ENCODE measurements at places on chromosomes 2 and 18.

- no peak for DNase-seq
Measured at GRCh38 chr2:39730685-39731302, 48.3 kb downstream of the THUMPD2 start.

DNA sequence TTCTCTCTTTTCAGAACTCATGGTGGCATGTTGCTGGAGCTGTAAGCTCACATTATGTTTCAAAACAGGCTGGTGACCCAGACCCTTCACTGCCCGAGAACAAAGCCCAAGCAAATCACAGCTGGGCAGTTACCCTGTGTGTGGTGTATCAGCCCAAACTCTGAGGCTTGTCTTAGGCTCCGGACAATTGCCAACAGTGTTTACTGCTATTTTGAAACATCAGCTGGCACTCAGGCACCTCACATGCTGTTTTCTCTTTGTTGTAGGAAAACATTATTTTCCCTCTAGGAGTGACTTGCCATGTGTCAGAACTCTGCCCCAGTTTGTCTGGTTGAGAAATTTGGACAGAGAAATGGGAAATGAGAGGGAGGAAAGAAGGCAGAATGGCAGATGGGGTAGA lies 237.6 kb upstream of the APCDD1 start:
- DNase-seq, result no peak

DNA sequence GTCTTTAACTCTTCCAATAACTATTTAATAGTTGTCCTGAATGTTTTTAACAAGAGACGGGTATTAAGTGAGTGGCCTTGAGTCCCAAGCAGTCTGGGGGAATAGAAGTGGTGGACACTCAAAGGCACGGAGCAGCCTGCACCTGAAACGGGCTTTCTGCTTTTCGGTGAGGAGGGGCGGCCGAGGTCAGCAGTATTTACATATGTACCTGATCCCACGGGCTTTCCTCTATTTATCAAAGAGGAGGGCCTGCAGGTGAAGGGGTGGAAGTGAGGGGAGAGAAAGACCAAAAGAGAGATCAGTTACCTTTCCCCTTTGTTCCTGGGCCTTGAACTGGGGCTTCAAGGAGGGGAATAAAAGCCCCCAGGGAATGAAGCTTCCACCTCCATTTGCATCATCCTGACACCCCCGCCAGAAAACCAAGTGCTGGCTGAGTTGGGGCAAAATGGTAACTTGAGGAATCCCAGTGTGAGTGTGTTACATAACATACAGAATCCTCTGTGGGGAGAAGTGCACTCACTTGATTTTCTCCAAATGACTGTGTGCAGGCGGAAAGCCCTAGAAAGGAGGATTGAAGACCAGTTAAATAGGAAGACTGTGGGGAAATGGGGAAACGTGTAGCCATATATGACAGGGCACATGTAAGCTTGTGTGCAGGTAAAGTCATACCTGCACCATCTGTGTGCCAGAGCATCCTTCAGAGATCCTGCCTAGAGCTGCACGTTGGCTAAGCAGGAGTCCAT lies 12.4 kb downstream of the POU3F3 start:
- no peak for DNase-seq

DNA sequence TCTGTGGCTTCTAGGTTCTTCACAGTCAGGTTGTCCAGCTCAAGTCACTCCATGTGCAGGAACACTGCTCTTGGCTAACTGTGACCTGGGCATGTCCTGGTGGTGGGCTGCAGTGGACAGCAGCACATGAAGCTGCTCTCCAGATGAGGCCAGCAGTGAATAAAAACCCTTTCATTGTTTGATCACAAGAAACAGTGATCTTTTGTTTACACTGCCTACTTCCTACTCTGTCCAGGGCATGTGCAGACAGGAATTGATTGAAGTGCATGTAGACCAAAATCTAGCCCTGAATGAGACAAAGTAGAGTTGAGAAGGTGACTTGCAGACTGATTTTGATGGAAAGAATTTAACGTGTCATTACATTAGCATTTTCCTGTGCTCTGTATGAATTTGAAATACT lies 34.9 kb downstream of the BCL2L11 start:
- no peak for DNase-seq

GRCh38 chr2:5673145-5674025 lies 18.8 kb upstream of the SOX11 start:
- DNase-seq, result no peak

GRCh38 chr2:217105733-217106649 lies 246.1 kb upstream of the TNP1 start:
- no peak for DNase-seq

- DNase-seq, result no peak
Measured at GRCh38 chr18:45231617-45232016, 383.7 kb upstream of the SLC14A2 start.

- no peak for DNase-seq
Measured at GRCh38 chr2:39584283-39584965, 81.3 kb upstream of the TMEM178A start.

- no peak for DNase-seq
Measured at GRCh38 chr2:219279916-219280516, 850 bp downstream of the DNAJB2 start.

DNA sequence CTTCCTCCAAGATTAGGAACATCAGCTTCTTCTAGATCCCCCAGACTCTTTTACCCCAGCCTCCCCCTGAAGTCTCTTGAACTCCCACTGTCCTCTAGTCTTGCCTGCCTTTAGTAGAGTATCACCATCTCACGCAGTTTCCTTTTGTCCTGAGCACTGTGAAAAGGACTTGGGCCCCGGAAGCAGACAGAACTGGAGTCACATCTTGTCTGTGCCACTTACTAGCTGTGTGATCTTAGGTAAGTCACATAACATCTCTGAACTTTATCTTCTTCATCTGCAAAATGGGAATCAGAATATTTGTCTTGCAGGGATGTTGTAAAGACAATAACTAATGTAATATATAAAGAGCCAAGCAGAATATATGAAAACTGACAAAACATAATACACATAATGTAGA lies 8.4 kb upstream of the TRABD2A start:
- no peak for DNase-seq

DNA sequence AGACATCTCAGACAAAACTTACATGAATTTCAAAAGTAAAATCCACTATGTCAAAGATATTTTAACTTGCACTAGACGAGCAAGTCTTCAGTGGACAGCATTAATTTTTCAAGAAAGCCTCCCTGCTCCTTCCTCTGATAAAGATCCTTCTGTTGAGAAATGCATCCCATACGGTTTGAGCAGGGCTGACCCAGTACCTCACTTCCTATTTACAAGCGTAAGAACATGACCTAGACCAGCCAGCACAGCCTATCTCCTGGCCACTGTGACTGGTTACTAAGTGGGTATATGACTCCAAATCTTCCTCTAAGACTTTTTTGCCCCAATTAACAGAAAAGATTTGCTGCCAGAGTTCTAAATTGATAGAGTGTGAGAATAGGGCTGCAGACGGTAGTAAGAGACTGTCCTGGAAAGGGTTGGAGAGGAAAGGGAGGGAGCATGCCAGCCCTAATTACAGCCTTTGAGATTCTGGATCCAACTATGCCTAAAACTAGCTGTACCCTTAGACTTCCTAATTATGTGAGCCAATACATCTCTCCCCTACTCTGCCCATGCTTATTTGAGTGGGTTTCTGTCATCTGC lies 108.4 kb downstream of the PRELID3A start:
- no peak for DNase-seq

GRCh38 chr2:239381709-239382134 lies 19.1 kb downstream of the HDAC4 start:
- no peak for DNase-seq

All from stimulated activated CD4-positive, alpha-beta T cell treated with anti-CD3 and anti-CD28 coated beads, Interleukin-1b, Interleukin-23, amount 100 ng/mL, for 1 hour (primary cell).